ENCODE measurements at places on chromosomes 6 and 20.

- no peak for DNase-seq
Measured at GRCh38 chr6:106077170-106077569, 9.0 kb upstream of the PRDM1 start.

DNA sequence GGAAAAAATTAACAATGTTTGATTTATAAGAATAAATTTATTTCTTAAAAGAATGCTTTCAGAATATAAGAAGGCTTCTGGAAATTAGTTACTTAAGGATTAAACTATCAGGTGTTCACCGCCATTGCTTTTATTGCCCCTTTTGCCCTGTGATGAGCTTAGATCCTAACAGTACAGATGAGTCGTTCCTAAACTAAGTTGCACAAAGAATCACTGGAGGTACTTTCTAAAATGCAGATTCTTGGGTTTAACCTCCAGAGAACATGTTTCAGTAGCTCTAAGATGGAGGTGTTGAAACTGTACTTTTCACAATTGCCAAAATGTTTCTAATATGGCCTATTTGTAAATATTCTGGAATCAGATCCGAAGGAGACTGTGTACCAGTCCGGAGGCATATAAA lies 211.9 kb downstream of the GMDS start:
- no peak for DNase-seq

DNA sequence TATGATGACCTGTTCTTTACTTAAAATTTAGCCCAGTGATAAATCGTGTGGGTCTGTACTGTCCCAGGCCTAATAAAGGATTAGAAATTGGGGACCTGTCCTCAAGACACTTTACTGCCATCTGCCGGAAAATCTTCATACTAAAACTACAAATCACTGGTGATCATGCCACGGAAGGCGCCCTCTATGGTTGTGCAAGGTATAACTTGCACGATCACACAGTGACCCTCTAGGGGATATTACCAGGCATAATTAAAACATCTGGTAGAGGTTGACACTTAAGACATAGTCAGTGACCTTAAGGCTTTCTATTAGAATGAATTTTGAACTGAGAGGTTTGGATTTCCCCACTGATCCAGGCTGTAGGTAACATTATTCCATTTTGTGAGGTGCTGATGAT lies 172.6 kb downstream of the BMP2 start:
- no peak for DNase-seq

DNA sequence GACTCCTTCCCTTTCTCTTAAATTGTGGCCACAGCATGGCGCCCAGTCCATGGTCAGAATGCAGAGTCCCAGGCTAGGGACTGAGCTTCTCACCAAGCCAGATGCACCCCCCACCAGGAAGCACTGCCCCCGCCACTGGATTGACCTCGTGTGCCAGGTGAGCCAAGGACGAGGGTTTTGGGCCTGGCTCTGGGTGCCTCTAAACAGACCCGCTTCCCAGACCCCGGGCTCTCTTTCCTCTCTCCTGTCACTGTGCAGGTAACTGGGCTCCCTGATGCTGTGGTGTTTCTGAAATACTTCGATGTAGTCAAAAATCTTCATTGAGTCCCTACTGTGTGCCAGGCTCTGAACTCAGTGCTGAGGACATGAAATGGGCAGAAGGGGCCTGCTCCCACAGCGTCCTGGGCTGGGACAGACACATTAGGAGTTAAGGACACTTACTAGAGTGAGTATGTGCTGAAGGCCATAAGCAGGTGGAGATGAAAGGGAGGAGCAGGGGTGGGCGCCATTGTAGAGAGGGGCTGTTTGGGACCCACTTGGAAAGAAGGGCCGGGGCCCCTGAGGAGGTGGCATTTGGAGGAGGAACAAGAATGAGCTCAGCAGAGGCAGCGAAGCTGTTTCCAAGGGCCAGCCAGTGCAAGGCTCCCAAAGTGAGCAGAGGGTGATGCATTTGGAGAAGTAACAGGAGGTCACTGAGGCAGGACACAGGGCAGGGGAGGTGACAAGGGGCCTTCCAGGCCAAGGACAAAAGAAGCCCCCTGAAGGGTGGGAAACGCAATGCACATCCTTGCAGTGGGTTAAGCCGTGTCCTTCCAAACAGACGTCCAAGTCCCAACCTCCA lies 217.1 kb downstream of the ANKRD60 start:
- DNase-seq, result no peak

DNA sequence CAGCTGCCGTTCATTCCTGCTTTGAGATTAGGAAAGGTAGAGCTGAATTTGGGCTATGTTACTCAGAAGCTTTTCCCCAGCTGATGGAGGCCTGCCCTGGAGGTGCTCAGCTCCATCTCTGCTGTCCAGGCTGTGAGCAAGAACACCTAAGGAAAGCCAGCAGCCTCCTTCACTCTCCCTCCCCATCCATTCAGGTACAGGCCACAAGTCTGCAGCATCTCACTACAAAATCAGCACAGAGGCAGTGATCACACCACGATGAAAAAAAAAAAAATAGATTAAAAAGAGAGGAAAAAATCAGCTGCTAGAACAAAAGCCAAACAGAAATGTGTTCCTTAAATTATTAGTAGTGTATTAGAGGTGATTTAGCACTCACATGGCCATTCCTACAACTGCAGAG lies 515.0 kb downstream of the CDH26 start:
- DNase-seq, result no peak

- no peak for DNase-seq
Measured at GRCh38 chr6:2770171-2770570, 5.0 kb downstream of the WRNIP1 start.

DNA sequence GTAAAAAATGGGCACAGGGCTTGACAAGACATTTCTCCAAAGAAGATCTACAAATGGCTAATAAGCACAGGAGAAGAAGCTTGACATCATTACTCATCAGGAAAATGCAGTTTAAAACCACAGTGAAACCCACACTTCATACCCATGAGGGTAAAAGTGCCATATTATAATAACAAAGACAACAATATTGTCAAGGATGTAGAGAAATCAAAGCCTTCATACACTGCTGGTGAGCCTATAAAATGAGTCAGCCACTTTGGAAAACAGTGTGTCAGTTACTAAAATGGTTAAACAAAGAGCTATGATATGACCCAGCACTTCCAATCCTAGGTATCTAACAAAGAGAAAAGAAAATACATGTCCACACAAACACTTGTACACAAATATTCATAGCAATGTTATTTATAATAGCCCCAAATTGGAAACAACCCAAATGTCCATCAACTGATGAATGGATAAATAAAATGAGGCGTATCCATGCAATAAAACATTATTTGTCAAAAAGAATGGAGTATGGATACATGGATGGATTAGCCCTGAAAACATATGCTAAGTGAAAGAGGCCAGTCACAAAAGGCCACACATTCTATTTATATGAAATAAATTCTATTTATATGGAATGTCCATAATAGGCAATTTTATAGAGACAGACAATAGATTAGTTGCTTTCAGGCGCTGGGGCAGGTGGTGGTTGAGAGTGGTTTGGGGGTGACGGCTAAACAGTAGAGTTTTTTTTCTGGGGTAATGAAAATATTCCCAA lies 11.5 kb upstream of the IL20RA start:
- DNase-seq, result no peak
